Hypothalamus (tissue), 51 donors: ENCODE measurements at places on chromosomes 4 and X.

DNA sequence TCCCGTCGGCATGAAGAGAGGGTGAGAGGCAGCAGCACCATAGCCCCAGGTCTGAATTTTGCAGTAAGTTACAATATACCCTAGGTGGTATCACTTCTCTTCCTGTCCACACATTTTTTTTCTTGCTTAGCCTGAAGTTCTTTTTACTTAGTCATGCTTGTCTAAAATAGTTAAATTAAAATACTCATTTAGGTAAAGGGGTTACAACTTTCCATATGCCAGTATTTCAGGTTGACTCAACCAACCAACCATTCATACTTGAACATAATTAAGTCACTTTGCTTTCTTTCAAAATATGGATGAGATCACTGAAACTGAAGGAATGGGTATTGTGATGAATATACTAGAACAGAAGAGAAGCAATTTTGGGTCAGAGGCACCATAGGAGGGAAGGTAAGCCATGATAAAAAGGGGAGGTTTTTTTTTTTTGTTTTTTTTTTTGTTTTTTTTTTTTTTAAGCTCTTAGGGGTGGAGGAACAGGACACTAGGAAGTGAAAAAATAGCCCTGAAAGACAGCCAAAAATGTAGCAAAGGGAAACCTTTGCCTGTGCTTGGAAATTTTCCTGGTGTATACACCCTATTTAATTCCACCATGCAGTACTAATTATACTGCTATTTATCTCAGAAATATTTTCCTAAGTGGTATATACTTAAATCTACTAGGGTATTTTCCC, 41.8 kb downstream of the RPS6KA3 start:
- DNase-seq = no peak

DNA sequence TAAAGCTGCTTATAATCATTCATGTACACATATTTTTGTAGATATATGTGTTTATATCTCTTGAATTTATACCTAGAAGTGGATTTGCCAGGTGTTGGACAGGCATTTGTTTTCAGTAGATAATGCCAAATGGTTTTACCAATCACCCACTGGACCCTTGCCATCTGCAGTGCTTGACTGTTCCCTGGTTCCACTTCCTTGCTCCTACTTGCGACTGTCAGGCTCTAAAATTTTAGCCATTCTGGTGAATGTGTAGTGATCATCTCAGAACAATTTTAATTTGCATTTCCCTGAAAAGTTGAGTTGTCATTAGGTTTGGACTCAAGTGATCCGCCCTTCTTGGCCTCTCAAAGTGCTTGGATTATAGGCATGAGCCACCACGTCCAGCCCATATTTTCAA, 122.4 kb upstream of the SLC34A2 start:
- DNase-seq = no peak

GRCh38 chr4:11599064-11599463, 170.4 kb upstream of the HS3ST1 start:
- no peak for DNase-seq

GRCh38 chrX:48606091-48606490, 8.8 kb downstream of the WDR13 start:
- DNase-seq = no peak

DNA sequence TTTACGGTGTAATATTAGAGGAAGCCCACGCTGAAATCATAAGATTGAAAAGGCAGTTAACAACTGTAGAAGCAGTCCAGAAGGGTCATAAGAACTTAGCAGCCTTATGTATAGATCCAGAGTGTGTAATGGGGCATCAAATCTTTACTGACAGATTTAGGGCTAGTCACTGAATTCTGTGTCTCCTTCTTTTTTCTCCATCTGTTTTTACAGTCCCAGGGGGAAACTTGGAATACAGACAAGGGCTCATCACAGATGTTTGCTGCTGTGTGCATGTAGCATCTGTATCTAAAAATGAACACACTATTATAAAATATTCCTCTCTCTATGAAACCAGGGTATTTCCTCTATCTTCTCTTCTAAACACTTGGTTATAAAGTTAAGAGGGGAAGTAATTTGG, 43.9 kb downstream of the CYSLTR1 start:
- DNase-seq = no peak

DNA sequence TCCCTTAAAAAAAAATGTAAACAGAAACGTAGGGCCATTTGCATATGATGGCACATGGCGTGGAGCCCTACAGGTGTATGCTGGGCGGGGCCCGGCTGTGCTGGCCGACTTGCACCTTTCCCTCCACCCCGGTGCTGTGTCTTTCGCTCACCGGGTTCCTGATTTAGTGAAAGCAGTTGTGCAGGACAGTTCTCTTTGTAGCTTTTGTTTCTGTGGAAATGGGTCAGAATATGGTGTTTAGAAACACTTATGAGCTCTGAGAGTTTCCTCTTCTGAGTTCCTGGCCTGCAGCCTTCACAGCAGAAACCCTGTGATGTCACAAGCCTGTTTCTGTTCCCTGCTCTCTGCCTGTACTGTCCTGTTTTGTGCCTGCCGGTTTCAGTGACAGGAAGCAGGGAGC, 22.5 kb upstream of the MSANTD1 start:
- peak; percentile 26 for DNase-seq

- no peak for DNase-seq
These were observed 178.9 kb upstream of the SPRY1 start for GRCh38 chr4:123217664-123218063.

DNA sequence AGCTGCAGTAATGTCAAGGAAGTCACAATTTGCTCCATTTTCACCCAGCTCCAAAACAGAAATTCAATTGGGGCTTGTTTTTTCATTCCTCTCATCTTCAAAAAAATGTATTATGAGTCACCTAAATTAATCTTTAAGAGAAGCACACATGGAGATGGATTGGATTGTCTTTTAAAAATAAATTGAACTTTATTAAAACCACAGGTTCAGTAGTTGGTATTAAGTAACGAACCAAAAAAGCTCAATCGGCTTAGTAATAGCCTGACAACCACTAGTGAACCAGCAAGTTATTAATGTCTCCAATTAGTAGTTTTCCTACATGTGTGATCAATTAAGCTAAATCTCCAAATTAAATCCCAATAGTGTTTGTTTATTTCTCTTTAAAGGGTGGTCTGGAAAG, 283.5 kb upstream of the GIMD1 start:
- DNase-seq = no peak

DNA sequence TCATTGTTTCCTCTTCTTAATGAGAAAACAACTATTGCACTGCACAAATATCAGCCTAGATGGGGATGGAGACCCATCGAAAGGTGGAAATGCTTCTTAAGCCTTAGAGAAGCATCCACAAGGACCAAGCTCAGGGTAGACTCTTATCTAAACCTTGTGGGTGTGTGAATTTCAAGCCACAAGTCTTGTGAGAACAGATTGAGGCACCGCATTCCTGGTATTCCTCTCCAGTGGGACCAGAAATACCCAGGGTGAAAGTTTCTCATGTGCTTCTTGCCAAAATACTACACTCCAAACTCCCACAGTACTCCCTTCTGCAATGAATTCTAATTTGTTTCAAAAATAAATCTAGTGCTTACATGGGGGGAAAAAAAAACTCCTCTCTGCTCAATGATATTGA, 375.6 kb downstream of the PDGFC start:
- DNase-seq = no peak

DNA sequence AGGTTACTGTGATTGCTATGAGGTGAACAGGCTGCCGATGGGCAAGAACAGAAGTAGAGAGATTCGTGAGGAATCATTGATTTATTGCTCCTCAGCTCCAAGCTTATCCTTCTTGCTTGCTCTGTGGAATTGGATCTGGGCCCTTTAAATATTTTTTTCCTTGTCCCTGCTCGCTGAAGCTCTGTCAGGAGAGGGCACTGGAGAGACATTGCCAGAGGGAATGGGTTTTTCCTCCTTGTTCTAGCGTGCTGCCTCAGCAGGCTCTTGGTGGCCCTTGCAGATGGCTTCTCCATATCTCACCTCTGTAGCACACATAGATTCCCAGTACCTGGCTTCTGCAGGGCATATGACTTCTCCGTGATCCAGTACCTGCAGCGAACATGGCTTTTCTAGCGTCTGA, 67.4 kb downstream of the CNGA2 start:
- DNase-seq = no peak

GRCh38 chr4:76055421-76055820, 19.1 kb upstream of the ART3 start:
- no peak for DNase-seq

- DNase-seq = no peak
These were observed 55.8 kb upstream of the PRDM8 start for GRCh38 chr4:80141543-80141942.

GRCh38 chr4:80073473-80074008, 512 bp upstream of the ANTXR2 start:
- DNase-seq = no peak

DNA sequence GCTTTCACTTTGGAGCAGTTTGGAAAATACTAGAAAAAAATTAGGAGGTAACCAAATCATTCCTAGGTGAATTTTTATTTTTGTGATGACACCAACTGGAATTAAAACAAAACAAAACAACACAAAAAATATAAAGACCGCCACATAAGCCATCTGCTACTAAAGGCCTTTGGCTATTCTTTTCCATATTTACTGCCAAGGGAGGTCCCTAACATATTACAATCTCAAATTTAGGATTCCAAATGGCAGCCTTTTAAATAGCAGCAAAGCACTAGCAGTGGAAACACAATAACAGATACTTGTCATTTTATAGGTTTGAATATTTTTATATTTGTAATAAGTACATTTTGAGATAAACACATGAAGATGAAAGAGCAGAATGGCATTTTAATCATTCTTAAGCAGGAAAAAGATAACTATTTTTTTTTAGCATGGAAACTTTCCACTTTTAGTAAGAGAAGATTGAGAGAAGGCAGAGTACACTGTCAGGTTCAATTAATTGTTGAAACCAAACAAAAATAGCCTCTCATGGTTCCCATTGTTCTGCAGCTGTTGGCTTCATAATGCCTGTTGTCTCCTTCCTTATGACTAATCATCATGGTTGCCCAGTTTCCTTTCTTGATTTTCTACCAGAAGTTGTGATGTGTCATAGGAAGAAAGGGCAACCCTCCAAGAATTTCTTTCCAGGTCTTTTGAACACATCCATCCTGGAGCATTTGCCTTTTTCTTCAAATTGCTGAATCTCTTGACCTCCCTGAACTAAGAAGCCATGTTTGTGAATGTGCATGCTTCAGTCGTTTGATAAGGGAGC, 219.0 kb upstream of the EMCN start:
- DNase-seq = no peak

DNA sequence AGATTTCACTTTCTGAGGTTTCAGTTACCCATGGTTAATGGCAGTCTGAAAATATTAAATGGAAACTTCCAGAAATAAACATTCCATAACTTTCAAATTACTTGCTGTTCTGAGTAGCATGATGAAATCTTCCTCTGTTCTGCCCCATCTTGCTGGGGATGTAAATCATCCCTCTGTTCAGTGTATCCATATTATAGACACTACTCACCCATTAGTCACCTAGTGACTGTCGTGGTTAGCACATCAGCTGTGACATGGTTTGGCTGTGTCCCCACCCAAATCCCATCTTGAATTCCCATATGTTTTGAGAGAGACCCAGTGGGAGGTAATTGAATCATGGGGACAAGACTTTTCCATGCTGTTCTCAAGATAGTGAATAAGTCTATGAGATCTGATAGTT, 125.5 kb upstream of the GIMD1 start:
- DNase-seq = no peak

- DNase-seq = no peak
These were observed 8.0 kb downstream of the CCDC110 start for GRCh38 chr4:185463541-185463940.

- no peak for DNase-seq
These were observed 26.2 kb downstream of the YY2 start for GRCh38 chrX:21881881-21882574.

GRCh38 chr4:116880625-116881024, 204.8 kb downstream of the TRAM1L1 start:
- DNase-seq = no peak

- DNase-seq = no peak
These were observed 73.1 kb downstream of the MTHFD2L start for GRCh38 chr4:74230902-74231499.

DNA sequence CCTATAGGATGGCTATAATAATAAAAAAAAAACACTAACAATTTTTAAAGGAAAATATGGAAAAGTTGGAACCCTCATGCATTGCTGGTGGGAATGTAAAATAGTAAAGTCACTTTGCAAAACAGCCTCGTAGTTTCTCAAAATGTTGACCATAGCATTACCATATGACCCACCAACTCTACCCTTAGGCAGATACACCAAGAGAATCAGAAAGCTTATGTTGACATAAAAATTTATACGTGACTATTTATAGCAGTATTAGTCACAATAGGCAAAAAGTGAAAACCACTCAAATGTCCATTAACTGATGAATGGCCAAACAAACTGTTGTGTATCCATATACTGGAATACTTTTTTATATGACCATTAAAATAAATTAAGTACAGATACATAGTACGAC, 19.8 kb upstream of the FAM241A start:
- no peak for DNase-seq

DNA sequence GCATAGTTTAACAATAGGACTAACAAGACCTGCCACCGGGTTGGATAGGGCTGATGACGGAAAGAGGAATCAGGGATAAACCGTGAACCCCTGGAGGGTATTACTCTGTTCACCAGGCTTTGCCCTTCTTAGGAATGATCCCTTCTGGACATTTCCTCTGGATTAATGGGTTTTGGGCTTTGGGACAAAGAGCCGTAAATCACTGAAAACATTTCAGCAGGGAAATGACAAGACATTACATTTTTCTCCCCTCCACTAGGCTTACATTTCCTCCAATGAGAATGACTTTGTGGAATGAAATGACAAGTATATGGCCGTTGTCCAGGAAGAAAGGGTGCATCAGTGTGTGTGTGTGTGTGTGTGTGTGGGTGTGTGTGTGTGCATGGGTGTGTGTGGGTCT, 25.9 kb upstream of the RBPJ start:
- DNase-seq = no peak

GRCh38 chr4:180363815-180364214, 1879.4 kb upstream of the TENM3 start:
- DNase-seq = no peak

- no peak for DNase-seq
These were observed 41.5 kb downstream of the REELD1 start for GRCh38 chr4:146255874-146256273.
